NCI-H1694 treated with DMSO at 0.1 percent for 48 hours (cell line): ENCODE measurements at places on chromosomes 4 and X.

DNA sequence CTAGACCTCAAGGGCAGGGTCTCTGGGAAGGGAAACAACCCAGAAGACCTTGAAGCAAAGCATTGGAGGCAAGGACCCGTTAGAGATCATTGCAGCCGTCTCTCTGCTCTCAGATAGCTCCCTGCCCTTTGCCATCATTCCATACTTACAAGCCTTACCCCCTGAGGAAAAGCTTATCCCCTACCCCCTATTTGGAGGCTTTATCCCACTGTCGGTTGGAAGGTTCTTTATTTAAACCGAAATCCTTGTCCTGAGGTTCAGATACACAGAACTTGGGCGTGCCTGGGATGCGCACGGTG, 84.4 kb downstream of the EFNB1 start:
- no peak for DNase-seq

DNA sequence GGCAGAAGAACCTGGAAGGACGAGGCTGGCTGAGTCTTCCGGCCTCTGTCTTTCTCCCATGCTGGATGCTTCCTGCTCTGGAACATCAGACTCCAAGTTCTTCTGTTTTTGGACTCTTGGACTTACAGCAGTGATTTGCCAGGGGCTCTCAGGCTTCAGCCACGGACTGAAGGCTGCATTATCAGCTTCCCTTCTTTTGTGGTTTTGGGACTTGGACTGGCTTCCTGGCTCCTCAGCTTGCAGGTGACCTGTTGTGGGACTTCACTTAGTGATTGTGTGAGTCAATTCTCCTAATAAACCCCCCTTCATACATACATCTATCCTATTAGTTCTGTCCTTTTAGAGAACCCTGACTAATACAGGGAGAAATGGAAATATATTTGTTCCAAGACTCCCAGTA, 265.8 kb downstream of the PCDH18 start:
- DNase-seq, result no peak

DNA sequence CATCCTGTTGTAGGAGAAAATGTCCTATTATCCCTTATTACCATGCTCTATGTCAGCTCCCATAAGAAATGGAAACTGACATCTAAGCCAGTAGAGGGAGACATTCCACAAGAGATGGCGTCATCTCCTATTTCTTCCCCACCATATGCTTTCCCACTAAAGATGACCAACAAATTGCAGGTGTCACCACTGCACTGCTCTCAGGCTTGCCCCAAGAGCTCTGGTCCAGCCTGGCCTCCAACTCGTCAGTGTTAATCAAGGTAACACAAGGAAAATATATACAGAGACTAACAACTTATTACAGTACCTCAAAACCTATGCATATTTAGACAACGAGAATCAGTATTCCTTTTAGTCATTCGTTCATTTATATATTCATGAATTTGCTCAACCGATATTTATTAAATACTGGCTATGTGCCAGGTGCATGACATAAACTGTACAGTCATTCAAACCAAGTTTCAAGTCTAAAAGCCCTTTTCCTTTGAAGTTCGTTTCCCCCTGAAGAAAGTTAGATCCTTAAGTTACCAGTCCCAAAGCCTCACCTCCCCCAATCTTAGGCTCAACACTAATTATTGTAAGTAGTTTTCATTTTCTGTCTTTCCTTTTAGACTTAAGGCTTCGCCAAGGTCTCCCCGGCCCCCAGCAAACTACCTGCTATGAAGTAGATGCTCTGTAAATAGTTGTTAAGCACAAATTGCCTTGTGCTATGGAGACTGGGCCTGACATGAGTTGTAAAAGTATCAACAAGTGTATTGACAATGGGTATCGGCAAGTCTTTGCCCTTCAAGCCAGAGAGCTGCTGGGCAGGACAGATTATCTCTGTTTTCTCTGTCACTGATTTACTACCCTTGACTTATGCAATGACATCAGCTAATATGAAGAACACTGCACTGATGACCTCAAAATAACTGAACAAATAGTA, 3.1 kb upstream of the FGB start:
- DNase-seq, result no peak

DNA sequence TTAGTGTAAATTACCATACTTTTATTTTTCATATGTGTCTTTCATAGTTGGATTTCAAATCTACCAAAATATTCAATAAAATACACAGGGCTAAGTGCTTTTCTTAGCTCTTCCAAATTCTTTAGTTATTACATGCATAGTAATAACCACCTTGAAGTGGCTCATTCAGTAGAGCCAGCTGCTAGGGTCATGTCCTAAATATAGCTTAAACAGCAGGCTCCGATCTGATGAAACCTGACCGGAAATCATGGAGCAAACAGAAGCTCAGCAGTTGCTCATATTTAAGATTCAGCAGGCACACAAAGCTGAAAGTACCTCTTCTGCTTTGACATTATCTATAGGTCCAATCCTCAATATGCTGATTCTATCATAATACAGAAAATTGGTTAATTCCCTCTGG, 1470.4 kb downstream of the ADGRL3 start:
- DNase-seq, result peak; percentile 29

GRCh38 chr4:24671849-24672248, 87.5 kb upstream of the DHX15 start:
- no peak for DNase-seq

- DNase-seq, result no peak
Measured at GRCh38 chrX:9569876-9570301, 105.0 kb downstream of the TBL1X start.

GRCh38 chrX:95950679-95951078, 734.0 kb upstream of the DIAPH2 start:
- DNase-seq, result no peak

DNA sequence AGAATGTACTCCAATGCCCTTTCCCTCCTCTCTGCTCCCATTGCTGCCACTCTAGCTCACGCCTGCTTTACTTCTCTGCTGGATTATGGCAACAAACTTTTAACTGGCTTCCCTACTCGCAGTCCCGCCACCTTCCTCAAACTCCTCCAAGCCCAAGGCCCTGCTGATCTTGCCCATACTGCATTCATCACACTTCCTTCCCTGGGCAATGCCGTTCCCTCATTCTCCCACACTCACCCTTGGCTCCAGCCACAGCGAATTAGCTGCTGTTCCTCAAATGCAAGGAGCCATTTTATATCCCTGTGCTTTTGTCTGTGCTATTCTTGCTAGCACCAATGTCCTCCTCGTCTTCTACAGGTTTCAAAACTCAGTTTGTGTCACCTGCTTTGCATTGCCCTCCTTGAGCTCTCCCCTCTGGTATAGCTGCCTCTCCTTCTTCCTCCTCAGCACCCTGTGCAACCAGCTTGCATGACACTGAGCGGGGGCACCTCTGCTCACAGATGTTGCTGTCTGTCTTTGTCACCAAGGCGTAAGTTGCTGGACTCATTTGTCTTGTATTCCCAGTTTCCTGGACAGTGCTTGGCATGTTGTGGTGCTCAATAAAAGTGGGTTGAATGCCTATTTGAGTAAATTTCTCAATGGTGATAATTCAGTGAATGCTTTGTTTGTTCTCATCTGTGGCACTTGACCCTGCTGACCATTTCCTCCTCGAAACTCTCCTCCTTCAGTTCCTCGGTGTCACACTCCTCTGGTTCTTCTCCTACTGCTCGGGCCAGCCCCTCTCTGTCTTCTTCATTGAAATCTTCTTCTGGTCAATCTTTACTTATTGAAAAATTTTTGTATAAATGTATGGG, 22.4 kb upstream of the MGST2 start:
- no peak for DNase-seq

GRCh38 chr4:8831221-8832112, 40.2 kb downstream of the HMX1 start:
- no peak for DNase-seq
